ENCODE measurements at places on chromosomes 4 and X. TPM values are rescaled to one million over a fixed set of nuclear protein-coding genes. Genes with fewer than 3 reads are reported as not detected.

Gene TXK
- total RNA-seq = 3.1 TPM

Gene SSX2
- total RNA-seq = not detected

Gene TKTL1
- not detected for total RNA-seq

Gene MAGEB3
- total RNA-seq = not detected

Gene CXorf58
- total RNA-seq = 0.95 TPM

Gene CENPC
- 15.4 TPM for total RNA-seq

Gene ZCCHC12
- total RNA-seq = not detected

Gene MSANTD1
- 0.15 TPM for total RNA-seq

Gene CHIC2
- total RNA-seq = 44.3 TPM

Gene PRSS12
- 4.3 TPM for total RNA-seq

Gene AFF2
- 0.09 TPM for total RNA-seq

Gene AKAP14
- not detected for total RNA-seq

Gene CACNA1F
- not detected for total RNA-seq

Gene MAGEA11
- 0.30 TPM for total RNA-seq

Gene IGBP1
- total RNA-seq = 28.0 TPM

Gene CLDN22
- total RNA-seq = not detected

Gene RNF212
- total RNA-seq = 6.3 TPM

Gene FGFBP2
- total RNA-seq = not detected

Gene GRIA3
- total RNA-seq = not detected

Gene POF1B
- 32.8 TPM for total RNA-seq

Gene LETM1
- 40.6 TPM for total RNA-seq

Gene LONRF3
- total RNA-seq = 4.8 TPM

Gene THAP9
- total RNA-seq = 6.2 TPM

Gene NALF2
- total RNA-seq = 0.26 TPM

Gene TAF7L
- 0.44 TPM for total RNA-seq

Gene UNC5C
- total RNA-seq = 0.31 TPM

Gene FAM9C
- not detected for total RNA-seq

Gene FGA
- not detected for total RNA-seq

Gene ADGRG2
- total RNA-seq = 0.35 TPM

Gene CTAG2
- total RNA-seq = not detected

Gene MAPK10
- total RNA-seq = 4.2 TPM

Gene PPEF2
- 0.04 TPM for total RNA-seq

Gene SMAD1
- total RNA-seq = 28.4 TPM

Gene MEPE
- not detected for total RNA-seq

Gene FDCSP
- 5.7 TPM for total RNA-seq

Gene LDOC1
- total RNA-seq = 1.9 TPM

Gene TRIM61
- total RNA-seq = 0.15 TPM

Gene CT45A3
- not detected for total RNA-seq

Gene ZFYVE28
- 8.5 TPM for total RNA-seq

Gene NUDT9
- total RNA-seq = 18.3 TPM

Gene SEL1L3
- 7.5 TPM for total RNA-seq

Gene TSPAN7
- 40.0 TPM for total RNA-seq

Gene SH3TC1
- total RNA-seq = 31.2 TPM

Gene BCORL1
- 2.1 TPM for total RNA-seq

Gene MAP3K15
- not detected for total RNA-seq

Gene PARM1
- total RNA-seq = 1.9 TPM

Gene GAGE12H
- not detected for total RNA-seq

Gene SLIT2
- 4.1 TPM for total RNA-seq

Gene STK32B
- total RNA-seq = not detected

Gene GLRA2
- not detected for total RNA-seq

Gene SRPX
- 4.0 TPM for total RNA-seq

Gene TBC1D8B
- total RNA-seq = 2.3 TPM

Gene HERC5
- total RNA-seq = 0.22 TPM

Gene TMSB15C
- total RNA-seq = 0.73 TPM

Gene ZC4H2
- total RNA-seq = 1.9 TPM

Gene CSAG2
- not detected for total RNA-seq

Gene FREM3
- total RNA-seq = not detected

Gene RAB28
- total RNA-seq = 5.8 TPM

Gene ODAPH
- not detected for total RNA-seq

Gene NFKB1
- total RNA-seq = 43.2 TPM

Data from esophagus squamous epithelium (tissue), 5 donors.